H1 (cell line): ENCODE measurements at places on chromosomes 7 and 10.
A peak's percentile ranks its signal among the peaks of the same experiment; 100 is the strongest.

- H3K4me1 ChIP-seq, result peaks cover 17% of the 10 kb centered on the region
- no peak for DNase-seq
- no peak overlapping the region for H3K27ac ChIP-seq
- peaks cover 18% of the 10 kb centered on the region for H3K36me3 ChIP-seq
- H3K4me3 ChIP-seq, result no peak overlapping the region
These were observed 6.9 kb downstream of the COMTD1 start for GRCh38 chr10:75228834-75229233.

DNA sequence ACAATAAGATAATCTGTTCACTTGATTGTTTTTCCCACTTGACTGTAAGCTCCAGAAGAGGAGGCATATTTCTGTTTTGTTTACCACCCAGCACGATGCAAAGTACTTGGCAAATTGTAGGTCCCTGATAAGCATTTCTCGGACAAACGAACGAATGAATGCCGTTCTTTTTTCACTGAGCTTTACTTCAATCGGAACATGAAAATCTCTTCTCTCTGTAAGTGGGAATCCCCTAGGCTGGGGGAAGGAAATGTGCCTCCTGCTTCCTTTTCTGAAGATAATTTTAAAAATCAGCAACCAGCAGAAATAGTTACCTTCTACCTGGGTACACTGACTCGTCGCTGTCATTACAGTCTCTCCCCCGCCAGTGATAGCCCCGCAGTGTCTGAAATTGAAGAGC is 102.9 kb downstream of the AOAH start:
- no peak overlapping the region for H3K4me3 ChIP-seq
- no peak for DNase-seq
- H3K27ac ChIP-seq, result no peak overlapping the region
- H3K27me3 ChIP-seq, result no peaks in the 10 kb centered on the region

DNA sequence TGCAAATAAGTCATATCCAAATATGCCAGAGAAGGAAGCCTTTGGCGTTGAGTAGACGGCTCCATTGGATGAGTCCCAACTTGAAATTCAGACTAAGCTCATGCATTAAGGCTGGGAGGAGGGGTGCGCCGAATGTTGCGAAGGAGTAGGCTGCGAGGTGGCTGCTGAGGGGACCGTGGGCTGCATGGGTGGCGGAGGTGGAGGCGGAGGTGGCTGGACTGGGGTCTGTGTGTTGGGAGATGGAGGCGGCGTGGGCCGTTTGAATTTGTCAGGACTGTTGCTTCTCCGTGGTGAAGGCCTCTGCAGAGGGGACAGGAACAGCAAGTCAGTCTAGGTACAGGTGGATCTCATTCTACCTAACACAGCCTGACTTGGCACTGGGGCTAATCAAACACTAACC is 39.6 kb upstream of the MRLN start:
- no peak overlapping the region for H3K4me3 ChIP-seq
- no peaks in the 10 kb centered on the region for H3K4me1 ChIP-seq
- H3K36me3 ChIP-seq, result peaks cover 67% of the 10 kb centered on the region
- DNase-seq, result no peak
- no peak overlapping the region for H3K27ac ChIP-seq

DNA sequence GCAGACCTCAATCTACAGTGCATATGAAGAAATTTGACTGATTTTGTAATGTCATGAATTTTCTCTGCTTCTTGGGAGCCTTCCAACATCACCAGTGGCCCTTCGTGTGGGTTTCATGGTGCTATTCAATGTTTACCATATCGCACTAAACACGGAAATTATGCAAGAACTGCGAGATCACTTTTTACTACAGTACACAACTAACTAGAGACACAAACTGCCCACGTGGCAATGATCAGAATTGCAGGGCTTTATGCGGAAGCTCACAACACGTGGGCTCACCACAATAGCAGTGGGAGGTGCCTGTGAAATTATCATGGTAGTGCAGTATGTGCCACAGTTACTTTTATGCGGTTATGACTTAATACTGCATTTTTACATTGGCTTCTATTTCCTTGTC is 449.7 kb upstream of the KLF6 start:
- no peak overlapping the region for H3K4me3 ChIP-seq
- no peaks in the 10 kb centered on the region for H3K27me3 ChIP-seq
- H3K27ac ChIP-seq, result no peak overlapping the region
- DNase-seq, result no peak

- H3K36me3 ChIP-seq, result no peaks in the 10 kb centered on the region
- no peak overlapping the region for H3K27ac ChIP-seq
- H3K27me3 ChIP-seq, result no peaks in the 10 kb centered on the region
- 0 out of 2 replicates have a peak, but pooled peaks cover 3% of the 10 kb centered on the region for H3K4me1 ChIP-seq
- no peak overlapping the region for H3K4me3 ChIP-seq
These were observed 8.0 kb downstream of the FRMPD2 start for GRCh38 chr10:48266528-48266927.

GRCh38 chr10:70982443-70982842 is 94.1 kb upstream of the PCBD1 start:
- H3K27ac ChIP-seq, result no peak overlapping the region
- H3K4me1 ChIP-seq, result no peaks in the 10 kb centered on the region
- H3K4me3 ChIP-seq, result no peak overlapping the region

GRCh38 chr10:127556916-127557315 is 7.8 kb downstream of the NPS start:
- H3K27ac ChIP-seq, result no peak overlapping the region
- H3K36me3 ChIP-seq, result no peaks in the 10 kb centered on the region
- peak; percentile 82 for DNase-seq

DNA sequence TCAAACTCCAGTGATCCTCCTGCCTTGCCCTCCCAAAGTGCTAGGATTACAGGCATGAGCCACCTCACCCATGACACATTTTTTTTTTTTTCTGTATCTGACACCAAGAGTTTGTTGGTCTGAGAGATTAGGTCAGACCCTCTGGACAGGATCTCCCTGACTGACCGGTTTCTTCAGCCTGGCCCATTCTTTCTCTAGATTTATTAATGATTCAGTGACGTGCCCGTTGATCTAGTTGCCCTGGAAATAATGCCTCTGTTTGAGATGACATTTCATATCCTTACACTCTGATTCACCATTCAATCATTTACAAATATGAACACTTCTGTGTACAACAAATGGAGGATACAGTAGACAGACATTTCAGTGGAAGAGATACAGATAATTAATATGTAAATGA is 1.4 kb upstream of the ZNF212 start:
- no peaks in the 10 kb centered on the region; the same call in 1 of the 2 replicates for H3K36me3 ChIP-seq
- no peaks in the 10 kb centered on the region for H3K27me3 ChIP-seq
- H3K4me1 ChIP-seq, result peaks cover 5% of the 10 kb centered on the region
- DNase-seq, result no peak

DNA sequence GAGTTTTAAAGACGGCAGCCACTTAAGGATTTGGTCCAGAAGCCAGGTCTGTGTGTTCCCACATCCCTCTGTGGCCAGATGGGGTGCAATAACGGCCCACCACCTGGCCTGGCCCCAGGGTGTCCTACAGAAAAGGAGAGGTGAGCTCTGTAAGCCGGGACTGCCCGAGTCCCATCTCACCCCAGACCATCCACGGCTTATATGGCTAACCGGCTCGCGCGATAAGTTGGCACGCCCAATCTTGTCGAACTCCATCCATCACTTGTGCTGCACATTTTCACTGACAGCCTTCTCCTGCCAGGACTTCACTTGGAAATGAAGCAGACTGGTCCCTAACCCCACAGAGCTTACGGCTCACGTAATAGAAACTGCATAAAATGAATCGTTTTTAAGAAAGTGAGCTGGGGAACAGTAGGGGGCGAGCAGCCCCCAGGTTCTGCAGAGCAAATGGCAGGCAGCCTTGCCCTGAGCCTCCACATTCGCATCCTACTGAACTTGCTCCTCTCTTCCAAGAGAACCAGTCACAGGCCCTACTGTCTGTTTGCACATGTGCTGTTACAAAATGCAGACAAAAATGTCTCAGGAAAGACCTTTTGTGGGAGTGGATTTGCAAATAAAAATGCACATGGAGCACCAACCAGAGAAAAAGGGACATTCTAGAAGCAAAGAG is 98.2 kb downstream of the TNS3 start:
- DNase-seq, result no peak
- no peaks in the 10 kb centered on the region for H3K36me3 ChIP-seq
- no peak overlapping the region for H3K27ac ChIP-seq
- H3K4me1 ChIP-seq, result peaks cover 7% of the 10 kb centered on the region
- H3K27me3 ChIP-seq, result peaks cover 50% of the 10 kb centered on the region

GRCh38 chr10:96305019-96305418 is 785 bp downstream of the DNTT start:
- no peaks in the 10 kb centered on the region; the same call in 1 of the 2 replicates for H3K27me3 ChIP-seq
- no peaks in the 10 kb centered on the region for H3K36me3 ChIP-seq
- H3K4me3 ChIP-seq, result no peak overlapping the region
- no peaks in the 10 kb centered on the region; the same call in none of the 2 replicates for H3K4me1 ChIP-seq
- no peak for DNase-seq
- no peak overlapping the region for H3K27ac ChIP-seq

GRCh38 chr7:24907311-24907886 is 72.6 kb downstream of the OSBPL3 start:
- H3K4me1 ChIP-seq, result no peaks in the 10 kb centered on the region; the same call in 1 of the 2 replicates
- H3K36me3 ChIP-seq, result no peaks in the 10 kb centered on the region
- DNase-seq, result no peak
- H3K27ac ChIP-seq, result no peak overlapping the region

- no peaks in the 10 kb centered on the region for H3K36me3 ChIP-seq
- no peaks in the 10 kb centered on the region for H3K27me3 ChIP-seq
- DNase-seq, result no peak
- H3K4me1 ChIP-seq, result no peaks in the 10 kb centered on the region
These were observed 375.7 kb downstream of the CCSER2 start for GRCh38 chr10:84704101-84704500.

DNA sequence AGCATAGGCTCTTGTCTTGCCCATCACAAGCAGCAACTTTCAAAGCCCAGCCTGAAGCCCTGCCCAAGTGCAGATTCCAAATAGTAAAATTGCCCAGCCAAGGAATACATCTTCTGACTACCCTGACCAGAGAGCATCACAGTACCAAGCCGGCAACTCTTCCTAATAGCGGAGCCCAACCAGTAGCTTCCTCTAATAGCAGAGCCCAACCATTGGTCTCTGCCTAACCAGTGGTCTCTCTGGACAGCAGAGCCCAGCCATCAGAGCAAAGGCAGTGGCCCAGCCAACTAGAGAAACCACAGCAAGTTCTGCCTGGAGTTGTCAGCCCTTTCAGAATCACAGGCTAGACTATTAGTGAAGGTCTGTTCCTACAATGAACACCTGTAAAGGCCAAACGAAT is 285.6 kb downstream of the HGF start:
- H3K36me3 ChIP-seq, result no peaks in the 10 kb centered on the region
- no peak overlapping the region for H3K4me3 ChIP-seq
- no peak for DNase-seq
- H3K27ac ChIP-seq, result no peak overlapping the region
- no peaks in the 10 kb centered on the region for H3K4me1 ChIP-seq

DNA sequence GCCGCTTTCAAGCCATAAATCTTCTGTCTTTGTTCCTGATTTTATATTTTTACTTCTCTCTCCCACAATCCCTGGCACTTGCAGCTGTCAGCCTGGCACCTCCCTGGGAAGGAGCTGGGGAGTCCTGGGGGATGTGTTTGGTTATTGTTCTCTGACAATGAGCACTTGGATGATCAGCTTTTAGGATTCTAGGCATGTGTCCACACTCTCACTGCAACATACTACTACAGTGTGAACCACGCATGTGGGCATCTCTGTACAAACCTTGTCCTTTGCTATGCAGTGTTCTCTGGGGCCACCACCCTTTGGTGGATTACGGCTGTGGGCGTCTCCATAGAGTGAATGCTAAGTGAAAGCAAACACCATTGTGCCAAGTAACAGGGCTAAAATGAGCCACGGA is 168.4 kb upstream of the KMT2E start:
- no peak overlapping the region for H3K27ac ChIP-seq
- no peaks in the 10 kb centered on the region for H3K27me3 ChIP-seq
- no peaks in the 10 kb centered on the region for H3K36me3 ChIP-seq
- no peak overlapping the region for H3K4me3 ChIP-seq
- H3K4me1 ChIP-seq, result no peaks in the 10 kb centered on the region

- peaks cover 9% of the 10 kb centered on the region; the same call in 1 of the 2 replicates for H3K4me1 ChIP-seq
- no peaks in the 10 kb centered on the region for H3K27me3 ChIP-seq
- H3K27ac ChIP-seq, result no peak overlapping the region
- no peak for DNase-seq
- H3K36me3 ChIP-seq, result no peaks in the 10 kb centered on the region
- no peak overlapping the region for H3K4me3 ChIP-seq
These were observed 79.2 kb downstream of the HGF start for GRCh38 chr7:81690688-81691087.

GRCh38 chr7:94432281-94432670 is 37.6 kb downstream of the COL1A2 start:
- H3K36me3 ChIP-seq, result peaks cover 8% of the 10 kb centered on the region
- H3K27me3 ChIP-seq, result no peaks in the 10 kb centered on the region
- no peaks in the 10 kb centered on the region for H3K4me1 ChIP-seq
- no peak overlapping the region for H3K27ac ChIP-seq

GRCh38 chr7:132154695-132155471 is 421.4 kb downstream of the PLXNA4 start:
- DNase-seq, result no peak
- H3K27ac ChIP-seq, result no peak overlapping the region
- no peaks in the 10 kb centered on the region for H3K4me1 ChIP-seq
- H3K27me3 ChIP-seq, result no peaks in the 10 kb centered on the region
- H3K4me3 ChIP-seq, result no peak overlapping the region
- H3K36me3 ChIP-seq, result no peaks in the 10 kb centered on the region

DNA sequence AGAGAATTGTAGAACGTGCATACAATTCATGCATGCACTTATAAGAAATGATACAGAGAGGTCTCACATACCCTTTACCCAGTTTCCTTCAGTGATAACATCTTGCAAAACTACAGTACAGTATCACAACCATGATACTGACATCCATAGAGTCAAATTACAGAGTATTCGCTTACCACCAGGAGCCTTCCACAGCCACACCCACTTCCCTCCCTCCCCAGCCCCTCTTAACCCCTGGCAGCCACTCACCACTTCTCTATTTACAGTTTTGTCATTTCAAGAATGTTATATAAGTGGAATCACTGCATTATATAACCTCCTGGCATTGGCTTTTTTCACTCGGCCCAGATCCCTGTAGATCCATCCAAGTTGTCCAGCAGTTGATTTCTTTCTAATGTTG is 143.8 kb downstream of the ZNF248 start:
- no peaks in the 10 kb centered on the region for H3K27me3 ChIP-seq
- H3K4me1 ChIP-seq, result no peaks in the 10 kb centered on the region
- H3K27ac ChIP-seq, result no peak overlapping the region
- H3K4me3 ChIP-seq, result no peak overlapping the region
- H3K36me3 ChIP-seq, result no peaks in the 10 kb centered on the region

- no peaks in the 10 kb centered on the region for H3K36me3 ChIP-seq
- H3K4me1 ChIP-seq, result no peaks in the 10 kb centered on the region
- H3K27me3 ChIP-seq, result no peaks in the 10 kb centered on the region
- no peak overlapping the region for H3K27ac ChIP-seq
- DNase-seq, result no peak
These were observed 122.8 kb upstream of the GDF10 start for GRCh38 chr10:47176903-47177868.

- no peak overlapping the region for H3K4me3 ChIP-seq
- H3K27me3 ChIP-seq, result no peaks in the 10 kb centered on the region
- H3K27ac ChIP-seq, result no peak overlapping the region
- no peak for DNase-seq
- no peaks in the 10 kb centered on the region for H3K36me3 ChIP-seq
These were observed 101.7 kb upstream of the SFMBT2 start for GRCh38 chr10:7512487-7512886.
